ENCODE measurements at places on chromosomes 6 and 20.

GRCh38 chr6:52136055-52136454, 48.6 kb upstream of the PKHD1 start:
- no peak for DNase-seq

DNA sequence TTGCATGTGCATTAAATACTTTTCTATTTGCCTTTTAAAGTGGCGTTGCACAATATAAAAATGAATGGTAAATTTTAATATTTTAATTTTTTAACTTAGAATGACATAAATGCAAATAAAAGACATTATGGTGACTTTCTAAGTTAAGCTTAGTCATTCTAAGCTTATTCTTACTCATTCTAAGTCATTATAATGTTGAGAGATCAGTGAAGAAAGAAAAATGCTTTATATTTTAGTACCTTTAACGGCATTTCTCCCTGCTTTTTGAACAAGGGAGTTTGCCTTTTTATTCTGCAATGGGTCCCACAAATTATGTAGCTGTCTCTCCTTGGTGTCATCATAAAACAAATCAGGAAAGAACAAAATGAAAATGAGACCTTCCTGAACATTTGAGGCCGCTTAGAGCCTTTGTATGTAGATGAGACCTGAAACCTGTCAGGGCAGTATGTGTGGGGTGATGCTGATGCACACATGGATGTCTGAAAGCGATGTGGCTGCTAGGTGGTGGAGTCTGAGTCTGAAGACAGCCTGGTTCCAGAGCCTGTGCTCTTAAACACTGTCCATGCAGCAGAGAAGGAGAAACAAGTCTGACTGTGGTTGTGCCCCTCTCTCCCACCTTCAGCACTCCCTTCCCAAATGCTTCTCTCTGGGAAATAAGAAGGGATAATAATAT, 158.0 kb downstream of the PHF3 start:
- no peak for DNase-seq

- DNase-seq, result no peak
These were observed 387.9 kb downstream of the ADGRB3 start for GRCh38 chr6:69022993-69023392.

DNA sequence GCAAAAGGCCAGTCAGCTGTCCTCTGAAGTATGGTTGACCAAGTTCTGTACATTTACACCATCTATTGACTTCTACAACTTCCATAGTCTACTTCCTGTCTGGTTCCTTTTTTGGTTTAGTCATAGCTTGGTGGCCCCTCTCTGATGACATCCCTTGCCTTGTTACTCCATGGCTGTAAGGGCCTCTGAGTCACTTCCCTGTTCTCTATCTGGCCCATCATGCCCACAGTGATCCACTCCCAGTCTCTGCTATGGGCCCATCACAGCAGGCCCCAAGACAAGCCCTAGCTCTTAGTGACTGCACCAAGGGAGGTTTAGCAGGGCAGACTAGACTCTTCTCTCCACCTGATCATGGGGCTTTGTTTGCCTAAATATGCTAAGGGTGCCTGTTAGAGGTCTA, 441.6 kb downstream of the HACE1 start:
- no peak for DNase-seq

- peak; percentile 54 for DNase-seq
These were observed at the start of gene SRC for GRCh38 chr20:37345339-37346235. Gene SRC (plus strand): TSS chr20:37346140. CDS start chr20:37384154, 38,014 bp downstream.
